ENCODE measurements at places on chromosomes 12 and 14.

GRCh38 chr14:76257111-76257803, 105.5 kb downstream of the GPATCH2L start:
- DNase-seq, result no peak

DNA sequence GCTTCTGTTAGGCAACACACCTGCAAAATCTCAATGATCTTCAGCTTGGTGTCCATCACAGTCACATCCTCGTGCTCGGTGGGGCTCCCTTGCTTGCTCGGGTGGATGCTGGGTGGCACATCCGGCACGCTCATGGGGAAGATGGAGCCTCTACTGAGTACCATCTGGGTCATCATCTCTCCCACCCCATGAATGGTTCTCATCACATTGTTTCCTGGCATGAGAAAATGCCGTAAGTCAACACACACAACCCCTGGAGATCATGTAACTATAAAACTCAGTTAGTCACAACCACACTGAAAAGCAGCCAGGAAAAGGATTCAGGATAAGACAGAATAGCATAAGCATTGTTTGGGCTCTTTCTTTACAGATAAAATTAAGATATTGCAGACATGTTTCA, 201.1 kb downstream of the ITPR2 start:
- no peak for DNase-seq

- DNase-seq, result no peak
These were observed 261.9 kb downstream of the RAD51B start for GRCh38 chr14:68081489-68081888.

- no peak for DNase-seq
These were observed 289.5 kb downstream of the TMEM132D start for GRCh38 chr12:129614221-129614885.

DNA sequence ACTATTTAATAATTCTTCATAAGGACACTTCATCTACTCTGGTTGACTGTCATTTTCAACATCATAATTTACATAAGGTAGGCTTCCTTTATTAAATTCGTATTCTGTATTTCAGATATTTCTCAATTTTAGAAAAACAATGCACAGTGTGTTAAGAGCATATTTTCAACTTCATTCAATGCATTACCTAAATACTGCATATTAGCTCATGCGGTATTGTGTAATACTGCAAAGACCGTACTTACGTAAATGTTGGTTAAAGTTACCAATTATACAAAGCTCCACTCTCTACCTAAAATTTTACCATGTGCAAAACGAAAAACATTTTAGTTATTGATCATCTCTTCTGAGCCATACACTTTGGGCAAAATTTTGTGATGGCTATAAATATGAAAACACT, 62.8 kb downstream of the EXOC5 start:
- DNase-seq, result no peak

- peak; percentile 31 for DNase-seq
These were observed 666 bp downstream of the FMNL3 start for GRCh38 chr12:49706351-49707127.

Data from stimulated activated CD4-positive, alpha-beta T cell treated with anti-CD3 and anti-CD28 coated beads, Interleukin-15, amount 100 ng/mL, for 24 hours (primary cell).